ENCODE measurements at places on chromosomes 11 and 22.

GRCh38 chr22:35868938-35869337 lies 151.3 kb downstream of the APOL5 start:
- no peak for DNase-seq

DNA sequence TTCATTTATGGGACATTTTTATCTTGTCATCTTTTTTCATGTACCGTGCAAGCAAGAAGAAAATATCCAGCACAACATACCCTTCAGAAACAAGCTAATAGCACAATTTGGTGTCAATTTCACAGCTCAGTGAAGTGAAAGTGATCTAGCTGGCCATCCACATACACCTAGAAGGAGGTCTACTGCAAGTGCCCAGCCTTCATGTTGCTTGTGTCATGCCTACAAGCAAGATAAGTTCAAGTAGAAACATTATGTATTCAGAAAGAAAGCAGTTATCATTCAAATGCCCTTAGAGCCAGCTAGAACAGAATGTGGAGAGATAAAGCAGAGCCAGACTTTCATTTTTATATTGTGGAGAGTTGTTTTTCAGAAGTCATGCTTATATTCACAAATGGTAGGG lies 325.7 kb upstream of the PITPNB start:
- DNase-seq = no peak

- no peak for DNase-seq
These were observed 434.7 kb downstream of the TBC1D22A start for GRCh38 chr22:47196881-47197772.

GRCh38 chr22:46747646-46748045 lies 9.6 kb upstream of the CERK start:
- no peak for DNase-seq

GRCh38 chr22:35172442-35172841 lies 84.9 kb upstream of the HMGXB4 start:
- DNase-seq = no peak

- DNase-seq = no peak
These were observed 53.8 kb upstream of the TTC12 start for GRCh38 chr11:113260541-113260940.

- no peak for DNase-seq
These were observed 127.0 kb upstream of the C11orf58 start for GRCh38 chr11:16611401-16611921.

GRCh38 chr11:63298258-63298657 lies 54.9 kb upstream of the SLC22A25 start:
- DNase-seq = no peak

DNA sequence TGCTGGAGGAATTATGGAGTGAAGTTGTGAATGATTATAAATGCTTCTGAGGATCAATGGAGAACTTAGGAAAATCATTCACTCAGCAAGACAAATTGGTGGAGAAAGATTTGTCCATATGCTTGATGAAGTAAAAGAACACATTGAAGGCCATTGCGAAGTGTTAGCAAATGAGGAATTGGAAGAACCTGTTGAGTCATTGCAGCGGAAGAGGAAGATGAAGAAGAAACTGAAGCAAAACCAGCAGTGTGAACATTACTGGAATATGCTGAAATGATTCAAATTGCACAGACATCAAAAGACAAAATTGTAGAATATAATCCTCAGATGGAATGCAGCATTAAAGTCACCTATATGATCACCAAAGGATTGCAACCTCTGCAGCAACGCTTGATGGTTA lies 168.1 kb downstream of the ADAMTS15 start:
- no peak for DNase-seq

GRCh38 chr11:35321532-35322317 lies 97.6 kb downstream of the SLC1A2 start:
- no peak for DNase-seq

GRCh38 chr11:10026514-10026913 lies 267.5 kb downstream of the SBF2 start:
- no peak for DNase-seq

GRCh38 chr11:72685560-72686480 lies 11.6 kb upstream of the PDE2A start:
- no peak for DNase-seq

DNA sequence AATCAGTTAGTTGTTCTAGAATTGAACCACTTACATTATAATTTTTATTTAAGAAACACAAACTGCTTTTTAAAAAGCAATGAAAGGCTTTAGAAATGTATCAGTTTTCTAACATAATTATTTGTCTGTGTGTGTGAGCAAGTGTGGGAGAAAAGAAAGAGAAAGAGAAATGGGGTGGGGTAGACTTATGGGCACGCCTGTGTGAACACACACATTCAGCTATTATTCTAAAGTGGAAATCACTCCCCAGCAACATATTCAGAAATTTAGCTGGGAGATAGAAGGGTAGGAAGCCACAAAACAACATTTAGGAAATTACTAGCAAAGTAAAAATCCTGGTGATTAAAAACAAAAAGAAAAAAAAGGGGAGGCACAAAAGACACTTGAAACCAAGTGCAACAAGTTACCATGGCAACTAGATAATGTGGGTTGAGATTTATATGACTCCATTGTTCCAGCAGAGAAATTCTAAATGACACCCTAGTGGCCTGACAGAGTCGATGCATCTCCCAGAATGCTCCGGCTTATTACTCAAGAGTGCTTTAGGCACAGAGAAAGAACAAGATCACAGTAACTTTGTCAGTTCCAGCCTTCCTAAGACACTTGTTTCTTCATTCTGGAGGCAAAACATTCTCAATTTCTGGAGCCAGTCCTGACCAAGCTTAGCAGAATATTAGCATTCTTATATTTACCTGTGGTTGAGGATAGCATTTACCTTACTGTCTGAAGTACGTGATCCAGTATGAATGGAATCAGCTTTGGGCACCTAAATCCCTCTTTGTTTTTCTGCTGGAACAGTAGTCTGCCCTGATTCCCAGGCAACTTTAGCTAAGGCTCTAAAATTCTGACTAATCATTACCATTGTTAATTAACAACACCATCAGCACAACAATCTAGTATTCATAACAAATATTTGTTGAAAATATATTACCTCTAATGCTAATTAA lies 444.4 kb downstream of the DLG2 start:
- DNase-seq = no peak

DNA sequence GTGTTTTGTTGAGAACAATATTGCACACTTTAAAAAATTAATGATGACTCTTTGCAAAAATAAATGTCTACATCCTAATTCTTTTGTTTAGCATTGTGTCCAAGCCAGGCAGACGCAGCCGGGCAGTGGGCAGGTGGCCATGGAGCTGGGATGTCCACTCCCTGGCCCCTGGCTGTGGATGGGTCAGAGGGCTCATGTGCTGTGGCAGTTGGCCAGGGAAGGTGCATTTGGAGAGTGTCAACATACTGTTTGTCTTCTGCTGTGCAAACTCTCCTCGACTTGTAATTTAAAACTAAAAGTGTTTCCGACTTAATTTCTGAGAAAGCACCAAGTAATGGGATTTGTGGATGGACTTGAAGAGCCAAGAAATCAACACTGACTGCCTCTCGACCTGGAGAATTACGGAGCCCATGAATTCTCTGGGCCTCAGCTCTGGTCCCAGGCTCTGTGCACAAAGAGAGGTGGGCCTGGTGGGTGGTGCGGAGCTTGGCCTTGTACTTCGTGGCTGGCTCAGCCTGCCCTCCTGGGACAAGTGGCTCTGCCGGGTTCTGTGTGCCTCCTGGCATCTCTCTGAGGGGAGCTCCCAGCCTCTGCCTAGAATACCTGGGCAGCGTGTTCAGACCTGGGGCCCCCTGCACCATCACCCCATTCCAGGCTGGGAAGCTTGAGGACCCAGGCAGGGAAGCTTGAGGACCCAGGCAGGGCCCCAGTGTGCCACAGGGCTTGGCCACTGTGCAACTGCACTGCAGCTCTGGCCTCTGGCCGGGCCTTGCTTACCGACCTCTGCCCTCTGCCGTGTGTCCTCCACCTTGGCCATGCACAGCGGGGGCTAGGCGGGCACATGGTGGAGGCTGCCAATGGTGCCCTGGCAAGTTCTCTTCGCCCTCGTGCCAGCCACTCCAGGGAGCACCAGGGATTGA lies 46.4 kb downstream of the RTN4R start:
- no peak for DNase-seq
